ENCODE measurements at places on chromosomes 4 and X.
A peak's percentile ranks its signal among the peaks of the same experiment; 100 is the strongest.

DNA sequence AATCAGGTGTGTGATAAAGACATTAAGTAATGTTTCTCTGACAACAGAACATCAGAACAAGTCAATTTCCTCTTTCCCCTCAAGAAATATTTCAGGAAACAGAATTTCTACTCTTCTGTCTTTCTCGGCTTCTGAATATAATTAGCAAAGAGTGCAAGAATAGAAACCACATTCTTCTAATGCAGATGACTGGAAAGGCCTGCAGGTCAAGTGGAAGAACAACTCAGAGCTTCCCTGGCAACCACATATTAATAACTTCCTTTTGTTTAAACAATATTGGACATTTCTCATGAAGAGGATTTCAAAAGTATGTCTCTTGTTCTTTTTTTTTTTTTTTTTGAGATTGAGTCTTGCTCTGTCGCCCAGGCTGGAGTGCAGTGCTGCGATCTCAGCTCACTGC is 225.5 kb downstream of the PARM1 start:
- no peak for DNase-seq

GRCh38 chr4:7307394-7308099 is 115.2 kb downstream of the SORCS2 start:
- no peak for DNase-seq

- DNase-seq: no peak
Measured at GRCh38 chr4:138696771-138697170, 318.8 kb upstream of the NOCT start.

GRCh38 chr4:153314915-153315314 is 29.6 kb upstream of the MND1 start:
- no peak for DNase-seq

GRCh38 chr4:17814140-17814539 is 3.4 kb downstream of the NCAPG start:
- no peak for DNase-seq

- no peak for DNase-seq
Measured at GRCh38 chr4:784401-785331, 41.3 kb downstream of the CPLX1 start.

DNA sequence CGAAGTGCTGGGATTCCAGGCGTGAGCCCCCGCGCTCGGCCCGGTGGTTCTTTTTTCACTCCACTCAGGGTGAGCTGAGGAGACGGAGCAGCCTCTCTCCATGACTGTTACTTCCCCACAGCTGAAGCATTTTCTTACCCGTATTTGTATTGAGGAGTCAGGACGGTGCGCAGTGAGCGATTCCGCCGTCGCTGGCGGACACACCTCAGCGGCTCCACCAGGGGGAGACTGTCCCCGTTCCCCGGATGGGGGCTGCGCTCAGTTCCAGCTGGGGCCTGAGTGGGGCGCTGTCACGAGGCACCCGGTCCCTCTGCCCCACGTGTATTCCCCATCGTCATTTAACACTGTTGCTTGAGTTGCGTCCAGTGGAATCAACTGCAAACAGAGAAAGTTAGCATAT is 844.0 kb upstream of the FRG1 start:
- DNase-seq: no peak

GRCh38 chrX:135543924-135544323 is 23.5 kb downstream of the INTS6L start:
- DNase-seq: peak; percentile 5

- DNase-seq: no peak
Measured at GRCh38 chr4:173699841-173700475, 169.9 kb upstream of the HAND2 start.

DNA sequence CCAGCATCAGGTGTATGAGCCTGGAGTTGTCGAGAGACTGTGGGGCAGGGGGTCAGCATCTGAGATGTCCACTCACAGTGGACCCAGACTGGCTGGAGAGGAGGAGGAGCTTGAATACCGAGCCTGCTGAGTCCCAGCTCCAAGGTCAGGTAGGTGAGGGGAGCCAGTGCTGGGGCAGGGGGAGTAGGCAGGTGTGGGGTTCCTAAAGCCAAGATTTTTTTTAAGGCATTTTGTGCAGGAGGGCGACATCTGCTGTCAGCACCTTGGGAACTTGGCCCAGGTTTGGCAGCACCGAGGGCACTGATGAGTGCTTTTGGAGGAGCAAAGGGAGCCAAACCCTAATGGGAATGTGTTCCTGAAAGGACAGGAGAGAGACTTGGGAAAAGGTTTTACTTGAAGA is 64.2 kb upstream of the MSANTD1 start:
- no peak for DNase-seq

GRCh38 chr4:104494185-104494584 is 509 bp downstream of the CXXC4 start:
- DNase-seq: no peak

DNA sequence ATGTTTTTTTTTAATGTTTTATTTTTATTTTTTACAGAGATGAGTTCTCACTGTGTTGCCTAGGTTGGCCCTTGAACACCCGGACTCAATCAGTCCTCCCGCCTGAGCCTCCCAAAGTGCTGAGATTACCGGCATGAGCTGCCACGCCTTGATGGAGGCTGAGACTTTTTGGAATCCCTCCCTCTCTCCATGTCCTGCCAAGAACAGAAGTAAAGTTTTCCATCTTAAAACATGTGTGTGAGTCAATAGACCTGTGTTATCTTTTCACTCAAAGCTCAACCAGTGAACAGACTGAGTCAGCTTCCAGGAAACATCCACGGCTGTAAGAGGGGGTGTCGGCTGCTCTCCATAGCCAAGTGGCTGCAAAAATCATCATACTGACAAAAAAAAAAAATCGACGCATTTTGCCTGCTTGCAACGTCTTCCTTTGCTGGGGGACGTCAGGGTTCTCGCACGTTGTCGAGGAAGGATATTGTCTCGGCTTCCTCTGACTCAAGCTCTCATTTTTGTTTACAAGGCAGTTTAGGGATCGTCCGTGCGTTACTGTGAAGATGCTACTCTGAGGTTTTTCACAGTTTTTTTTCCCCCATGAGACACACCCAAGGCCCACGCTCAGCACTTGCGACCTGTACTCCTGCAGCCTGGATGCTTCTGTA is 10.0 kb upstream of the ASMTL start:
- DNase-seq: peak; percentile 51

DNA sequence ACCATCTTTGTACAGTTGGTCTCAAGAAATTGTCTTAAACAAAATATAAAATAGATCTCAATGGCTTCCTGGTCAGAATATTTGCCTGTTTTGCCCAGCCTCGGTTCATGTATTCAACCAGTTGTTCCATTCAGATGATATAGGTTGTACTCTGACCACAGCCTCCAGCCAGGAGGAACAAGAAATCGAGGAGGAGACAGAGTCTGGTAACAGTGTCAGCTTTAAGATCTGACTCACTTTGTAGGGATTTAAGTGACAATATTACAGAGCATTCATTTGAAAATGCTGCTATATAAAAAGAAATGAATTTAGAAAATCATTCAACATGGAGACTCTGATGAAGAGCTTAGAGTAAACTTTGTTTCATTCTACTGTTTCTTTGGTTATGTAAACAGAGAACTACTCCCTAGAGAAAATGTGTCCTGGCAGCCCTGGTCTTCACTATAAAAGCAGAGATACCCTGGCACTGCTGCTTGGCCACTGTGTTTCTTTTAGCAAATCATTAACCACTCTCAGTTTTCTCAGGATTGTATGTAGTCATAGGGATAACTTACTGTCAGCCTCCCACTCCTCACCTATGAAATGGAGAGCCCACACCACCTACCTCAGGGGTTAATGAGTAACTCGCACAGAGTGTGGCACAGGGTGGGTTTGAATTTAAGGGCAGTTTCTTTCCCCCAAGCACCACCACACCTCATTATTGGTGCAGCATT is 53.5 kb downstream of the PAGE2 start:
- no peak for DNase-seq

DNA sequence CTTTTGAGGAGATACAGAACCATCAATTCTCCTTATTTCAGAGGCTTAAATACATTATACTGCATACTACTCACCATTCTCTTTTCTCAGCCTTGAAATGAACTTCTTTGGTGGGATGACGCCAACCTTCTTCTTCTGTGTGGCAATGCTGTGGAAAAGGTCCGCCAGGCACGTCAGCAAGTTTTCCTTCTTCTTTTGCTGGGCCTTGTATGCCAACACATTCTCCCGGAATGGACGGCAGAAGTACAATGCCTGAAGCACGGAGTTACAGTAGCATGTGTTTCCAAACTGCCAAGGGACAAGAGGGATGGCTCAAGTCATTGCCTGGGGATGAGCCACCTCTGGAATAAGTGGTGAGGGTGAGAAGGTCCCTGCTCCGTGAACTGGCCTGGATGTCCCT is 31.2 kb downstream of the USP46 start:
- DNase-seq: no peak

DNA sequence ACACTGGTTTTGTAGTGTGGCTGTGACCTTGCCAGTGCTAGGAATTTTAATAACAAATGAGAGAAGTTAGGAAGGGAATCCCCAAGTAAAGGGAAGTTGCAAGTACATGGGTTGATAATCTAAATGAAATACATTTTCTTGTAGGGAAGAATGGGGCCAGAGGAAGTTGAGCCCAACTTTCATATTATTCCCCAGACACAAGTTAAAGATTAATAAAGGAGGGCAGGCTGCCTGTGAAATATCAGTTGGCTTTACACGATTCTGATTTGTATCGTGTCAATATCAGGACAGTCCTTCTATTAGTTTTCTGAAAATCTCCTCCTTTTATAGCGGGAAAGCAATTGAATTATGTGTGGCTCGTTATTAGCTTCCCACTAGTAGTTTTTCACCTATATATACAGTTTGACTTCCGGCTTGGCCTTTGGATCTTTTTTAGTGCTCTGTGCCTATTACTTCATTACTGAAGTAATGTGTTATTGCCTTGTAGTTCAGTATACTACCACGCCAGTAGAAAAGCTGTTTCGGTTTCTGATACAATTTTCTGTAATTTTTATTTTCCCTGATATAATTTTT is 1.7 kb downstream of the PDLIM5 start:
- no peak for DNase-seq

DNA sequence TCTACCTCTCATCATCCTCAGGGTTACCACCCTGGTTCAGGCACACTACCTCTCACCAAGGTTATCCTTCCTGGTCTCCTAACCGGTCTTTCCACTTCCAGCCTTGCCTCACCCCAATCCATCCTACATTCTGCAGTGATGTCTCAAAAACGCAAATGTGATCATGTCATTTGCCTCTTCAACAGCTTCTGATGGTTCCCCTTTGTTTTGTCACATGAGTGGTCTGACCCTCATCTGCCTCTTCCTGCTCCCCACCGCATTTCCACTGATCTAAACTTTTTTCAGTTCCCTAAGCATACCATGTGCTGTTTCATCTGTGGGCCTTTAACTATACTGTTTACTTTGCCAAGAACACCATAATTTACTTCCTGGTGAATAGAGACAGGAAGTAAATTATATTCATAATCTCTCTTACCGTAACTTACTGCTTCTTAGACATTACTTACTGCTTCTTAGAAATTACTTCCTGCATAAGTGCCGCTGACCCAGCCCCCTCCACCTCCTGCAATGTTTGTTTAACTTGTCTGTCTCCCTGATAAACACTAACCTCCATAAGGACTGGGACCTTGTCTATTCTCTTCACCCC is 27.1 kb upstream of the NSUN7 start:
- no peak for DNase-seq

DNA sequence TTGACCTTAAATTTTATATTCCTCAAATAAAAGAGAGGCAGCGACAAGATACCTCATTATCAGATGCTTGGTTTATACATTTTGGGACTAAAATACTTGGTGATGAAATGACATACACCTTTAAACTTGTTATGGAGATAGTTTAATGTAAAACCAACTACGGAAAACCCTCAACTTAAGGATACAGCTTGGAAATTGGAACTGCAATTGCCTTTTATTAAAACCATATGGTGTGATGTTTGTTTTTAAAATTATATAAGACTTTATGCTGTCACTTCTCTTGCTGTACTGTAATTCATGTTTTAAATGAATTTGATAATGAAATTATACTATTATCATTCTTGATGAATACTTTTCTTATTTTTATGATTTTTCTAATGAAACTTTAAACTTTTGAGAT is 25.9 kb downstream of the METTL14 start:
- no peak for DNase-seq

DNA sequence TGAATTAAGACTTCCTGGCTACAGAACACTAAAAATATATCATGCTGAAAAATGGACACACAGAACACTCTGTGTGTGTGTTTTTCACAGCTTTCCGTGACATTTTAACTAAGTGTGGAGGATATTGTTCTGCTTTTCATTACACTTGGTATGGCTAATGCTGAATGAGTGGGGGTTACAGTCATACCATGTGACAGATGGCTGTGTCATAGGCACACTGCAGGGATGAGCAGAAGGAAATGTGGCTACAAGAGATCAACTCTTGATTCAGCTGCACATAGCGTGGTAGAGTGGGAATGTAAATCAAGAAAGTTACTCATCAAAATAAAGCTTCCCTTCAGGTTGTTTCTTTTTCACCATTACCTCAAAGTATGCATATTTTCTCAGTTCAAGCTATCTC is 669.8 kb downstream of the IQCM start:
- DNase-seq: no peak
